ENCODE measurements at places on chromosomes 1 and 21. TPM values are rescaled to one million over a fixed set of nuclear protein-coding genes. Genes with fewer than 3 reads are reported as not detected.

The SLC1A7 gene
- not detected for total RNA-seq

The S100A9 gene
- total RNA-seq = not detected

The ALX3 gene
- not detected for total RNA-seq

The SMPDL3B gene
- not detected for total RNA-seq

Measured in endothelial cell of umbilical vein (primary cell).